ENCODE measurements at places on chromosomes 6 and 20. TPM values are rescaled to one million over a fixed set of nuclear protein-coding genes. Genes with fewer than 3 reads are reported as not detected.

The IL17F gene
- total RNA-seq: not detected

The BTBD3 gene
- total RNA-seq: 6.6 TPM

The STX11 gene
- 14.5 TPM for total RNA-seq

The ERVFRD-1 gene
- 0.07 TPM for total RNA-seq

The LKAAEAR1 gene
- total RNA-seq: 0.34 TPM

The PHF3 gene
- 45.2 TPM for total RNA-seq

The LRRC1 gene
- total RNA-seq: 4.5 TPM

The SASH1 gene
- total RNA-seq: 0.59 TPM

The GJA1 gene
- total RNA-seq: 0.07 TPM

The MUCL3 gene
- not detected for total RNA-seq

The WFDC11 gene
- not detected for total RNA-seq

The TNF gene
- 45.8 TPM for total RNA-seq

The KIAA0408 gene
- total RNA-seq: 11.2 TPM

The MLN gene
- not detected for total RNA-seq

The MDFI gene
- not detected for total RNA-seq

The DDX39B gene
- total RNA-seq: 439 TPM

The SLC35D3 gene
- total RNA-seq: not detected

The OR2J3 gene
- not detected for total RNA-seq

The SCUBE3 gene
- not detected for total RNA-seq

The TMEM217 gene
- 2.9 TPM for total RNA-seq

The TXLNB gene
- 0.36 TPM for total RNA-seq

The APMAP gene
- total RNA-seq: 42.3 TPM

The RAET1L gene
- total RNA-seq: not detected

The BACH2 gene
- 35.2 TPM for total RNA-seq

The OPRM1 gene
- not detected for total RNA-seq

The RIPOR2 gene
- total RNA-seq: 182 TPM

The LY6G6C gene
- 0.25 TPM for total RNA-seq

The IRF4 gene
- total RNA-seq: 177 TPM

The ORC3 gene
- total RNA-seq: 27.4 TPM

The TRIM10 gene
- 0.05 TPM for total RNA-seq

The CYP21A2 gene
- 0.59 TPM for total RNA-seq

The PLN gene
- total RNA-seq: not detected

The PRPF6 gene
- 69.4 TPM for total RNA-seq

The CFB gene
- total RNA-seq: not detected

The STMND1 gene
- total RNA-seq: not detected

The CCDC167 gene
- 70.5 TPM for total RNA-seq

The MYH7B gene
- 0.20 TPM for total RNA-seq

The GMPR gene
- 1.1 TPM for total RNA-seq

The PRKN gene
- total RNA-seq: 0.14 TPM

The IMPG1 gene
- total RNA-seq: not detected
